ENCODE measurements at places on chromosomes 1 and 21.
A peak's percentile ranks its signal among the peaks of the same experiment; 100 is the strongest.

DNA sequence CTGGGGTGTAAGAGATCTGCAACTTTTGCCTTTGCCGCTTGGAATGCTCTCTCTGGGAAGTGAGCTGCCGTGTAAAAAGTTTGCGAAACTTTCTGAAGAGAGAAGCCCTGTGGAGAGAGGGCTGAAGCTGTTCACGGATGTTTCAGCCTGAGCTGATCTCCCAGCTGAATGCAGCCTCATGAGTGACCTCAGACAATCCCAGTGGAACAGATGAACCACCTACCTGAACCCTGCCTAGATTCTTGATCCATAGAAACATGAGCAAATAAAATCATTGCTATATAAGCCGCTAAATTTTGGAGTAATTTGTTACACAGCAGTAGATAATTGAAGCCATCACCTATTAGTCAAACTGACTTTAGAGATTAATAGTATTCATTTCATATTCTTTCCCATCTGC lies 4.4 kb upstream of the ALG6 start:
- peak; percentile 7 for DNase-seq

GRCh38 chr1:176717066-176717750 lies 254.2 kb downstream of the PAPPA2 start:
- no peak for DNase-seq

DNA sequence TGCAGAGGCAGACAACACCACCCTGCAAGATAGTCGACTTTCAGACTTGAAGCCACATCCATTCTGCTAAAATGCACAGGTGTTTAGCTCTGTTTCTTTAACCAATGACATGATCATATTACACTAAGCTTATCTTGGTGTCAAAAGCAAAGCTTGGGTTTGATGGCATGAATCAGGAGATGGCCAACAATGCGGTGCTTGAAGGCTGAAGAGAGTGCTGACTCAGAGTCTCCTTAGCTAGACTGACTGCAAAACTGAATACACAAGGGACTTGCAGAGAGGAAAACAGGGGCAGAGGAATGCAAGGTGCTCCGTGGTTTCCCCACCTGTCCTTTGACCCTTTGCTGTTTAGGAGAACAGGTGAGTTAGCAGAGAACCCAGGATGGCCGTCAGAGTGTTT lies 262.6 kb downstream of the SIPA1L2 start:
- no peak for DNase-seq

GRCh38 chr1:29811247-29811646 lies 574.9 kb downstream of the PTPRU start:
- DNase-seq = no peak

Measured in fibroblast of skin of back (primary cell).